ENCODE measurements at places on chromosomes 16 and 17.

GRCh38 chr16:57947261-57947660, 23.7 kb downstream of the CNGB1 start:
- DNase-seq: no peak

DNA sequence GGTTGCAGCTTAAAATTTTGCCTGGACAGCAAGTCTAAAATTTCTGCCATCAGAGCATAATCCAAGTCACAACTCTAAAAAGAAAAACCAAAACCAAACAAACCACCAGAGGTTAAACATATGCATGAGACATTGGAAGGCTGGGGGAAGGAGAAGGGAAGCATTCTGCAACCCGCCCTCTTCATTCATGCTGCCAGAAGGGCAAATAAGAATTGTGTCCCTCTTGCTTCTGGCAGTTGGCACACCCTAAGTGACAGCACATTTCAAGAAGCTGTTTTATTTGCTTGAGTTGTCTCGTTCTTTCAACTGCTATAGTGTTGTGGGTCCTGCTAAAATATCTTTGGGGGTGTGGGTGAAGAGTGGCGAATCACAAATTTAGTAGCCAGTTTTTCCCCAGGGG, 99.6 kb downstream of the SKAP1 start:
- DNase-seq: no peak

DNA sequence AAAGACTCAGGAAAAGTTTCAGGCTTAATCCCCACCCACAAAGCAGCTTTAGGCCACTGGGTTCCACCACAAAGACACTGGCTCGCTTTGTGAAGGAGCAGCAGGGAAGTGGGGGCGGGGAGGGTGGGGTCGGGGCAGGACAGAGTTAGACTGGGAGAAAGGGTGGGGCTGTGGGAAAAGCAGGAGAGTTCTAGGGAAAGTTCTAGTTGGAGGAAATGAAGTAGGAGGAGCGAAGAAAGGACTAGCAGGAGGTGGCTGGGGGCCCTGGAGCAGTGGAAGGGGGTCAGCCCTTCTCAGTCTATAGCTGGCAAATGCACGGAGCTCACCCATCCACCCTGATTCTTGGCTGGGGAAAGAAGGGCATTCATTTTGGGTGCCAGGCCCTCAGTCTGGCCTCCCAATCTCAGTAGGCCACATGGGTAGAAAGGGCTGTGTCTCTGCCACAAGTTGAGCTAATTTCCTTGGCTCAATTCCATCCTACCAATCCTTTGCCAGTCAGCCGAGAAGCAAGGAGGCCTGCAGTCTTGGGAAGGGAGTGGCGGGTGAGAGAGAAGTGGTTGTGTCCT, 4.6 kb downstream of the INPP5K start:
- DNase-seq: no peak

GRCh38 chr16:66273644-66274334, 92.7 kb upstream of the CDH5 start:
- no peak for DNase-seq

- DNase-seq: no peak
Observed at GRCh38 chr17:33109336-33110072, 117.9 kb downstream of the SPACA3 start.

DNA sequence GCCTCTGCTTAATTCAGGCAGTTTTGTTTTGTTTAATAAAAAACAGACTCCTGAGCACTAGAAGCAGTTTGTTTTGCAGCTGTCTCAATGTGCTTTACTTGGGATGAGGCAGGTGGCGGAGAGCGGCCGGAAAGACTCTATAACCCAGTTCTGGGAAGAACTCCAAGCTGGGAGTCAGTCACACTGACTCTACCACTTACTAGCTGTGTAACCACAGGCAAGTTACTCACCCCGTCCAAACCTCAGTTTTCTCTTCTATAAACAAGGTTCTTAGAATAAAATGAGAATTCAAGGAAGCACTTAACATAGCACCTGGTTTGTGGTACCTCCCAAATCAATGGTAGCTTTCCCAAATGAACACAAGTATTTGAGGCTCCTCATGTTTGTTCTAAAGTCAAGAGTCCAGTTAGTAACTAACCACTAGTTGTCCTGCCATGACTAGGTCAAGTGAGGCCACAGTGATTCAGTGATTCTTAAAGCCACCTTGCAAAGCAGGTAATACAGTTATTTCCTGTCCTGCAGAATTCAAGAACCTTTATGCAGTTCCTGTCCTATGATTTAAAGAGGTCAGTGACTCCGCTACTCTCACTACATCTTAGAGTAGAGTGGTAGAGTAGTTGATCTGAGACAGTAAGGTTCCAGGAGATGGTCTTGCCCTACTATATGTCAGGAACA, 2.7 kb downstream of the TXNDC17 start:
- no peak for DNase-seq

GRCh38 chr17:43025766-43026537, 921 bp downstream of the RND2 start:
- no peak for DNase-seq

All from left renal cortex interstitium (tissue), 4 donors.